GM10248 (cell line): ENCODE measurements at places on chromosomes 2 and 18.

- no peak for DNase-seq
Observed at GRCh38 chr2:68163641-68164040, 6.0 kb downstream of the PNO1 start.

GRCh38 chr2:16584824-16585540 is 80.7 kb downstream of the CYRIA start:
- no peak for DNase-seq

DNA sequence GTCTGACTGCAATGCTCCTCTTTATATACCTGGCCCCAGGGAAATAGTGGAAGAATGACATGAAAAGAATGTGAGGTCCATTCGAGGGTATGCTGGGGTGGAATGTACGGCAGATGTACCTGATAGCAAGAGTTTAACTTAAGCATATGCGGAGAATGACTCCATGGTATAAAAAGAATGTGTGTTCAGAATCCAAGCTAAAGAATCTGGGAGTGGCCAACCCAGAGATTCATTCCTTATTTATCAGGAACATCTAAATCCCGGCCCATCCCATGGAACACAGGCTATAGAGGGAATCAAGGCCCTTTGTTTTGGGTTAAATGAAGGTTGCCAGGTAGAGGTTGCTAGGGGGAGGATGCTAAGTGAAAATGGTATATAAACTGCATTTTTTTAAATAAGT is 150.0 kb downstream of the ZNF385B start:
- no peak for DNase-seq

DNA sequence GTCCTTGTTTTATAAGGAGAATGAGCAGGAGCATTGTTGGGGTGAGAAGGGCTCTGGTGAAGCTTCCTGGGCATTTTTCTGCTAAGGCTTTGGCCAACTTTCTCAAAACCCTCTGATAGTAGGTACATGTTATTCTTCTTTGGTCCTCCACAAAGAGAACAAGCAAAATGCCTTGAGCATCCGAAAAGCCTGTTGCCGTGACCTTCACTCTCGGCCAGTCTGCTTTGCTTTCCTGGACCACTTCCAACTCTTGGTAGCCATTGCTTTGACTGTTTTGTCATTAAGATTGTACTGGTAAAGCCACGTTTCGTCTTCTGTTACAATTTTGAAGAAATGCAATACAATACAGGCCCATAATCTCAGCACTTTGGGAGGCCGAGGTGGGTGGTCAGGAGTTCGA is 27.4 kb upstream of the ALLC start:
- no peak for DNase-seq

- DNase-seq = no peak
Observed at GRCh38 chr2:159053161-159054031, 85.0 kb downstream of the TANC1 start.

- DNase-seq = no peak
Observed at GRCh38 chr2:149507974-149508373, 79.6 kb downstream of the MMADHC start.

DNA sequence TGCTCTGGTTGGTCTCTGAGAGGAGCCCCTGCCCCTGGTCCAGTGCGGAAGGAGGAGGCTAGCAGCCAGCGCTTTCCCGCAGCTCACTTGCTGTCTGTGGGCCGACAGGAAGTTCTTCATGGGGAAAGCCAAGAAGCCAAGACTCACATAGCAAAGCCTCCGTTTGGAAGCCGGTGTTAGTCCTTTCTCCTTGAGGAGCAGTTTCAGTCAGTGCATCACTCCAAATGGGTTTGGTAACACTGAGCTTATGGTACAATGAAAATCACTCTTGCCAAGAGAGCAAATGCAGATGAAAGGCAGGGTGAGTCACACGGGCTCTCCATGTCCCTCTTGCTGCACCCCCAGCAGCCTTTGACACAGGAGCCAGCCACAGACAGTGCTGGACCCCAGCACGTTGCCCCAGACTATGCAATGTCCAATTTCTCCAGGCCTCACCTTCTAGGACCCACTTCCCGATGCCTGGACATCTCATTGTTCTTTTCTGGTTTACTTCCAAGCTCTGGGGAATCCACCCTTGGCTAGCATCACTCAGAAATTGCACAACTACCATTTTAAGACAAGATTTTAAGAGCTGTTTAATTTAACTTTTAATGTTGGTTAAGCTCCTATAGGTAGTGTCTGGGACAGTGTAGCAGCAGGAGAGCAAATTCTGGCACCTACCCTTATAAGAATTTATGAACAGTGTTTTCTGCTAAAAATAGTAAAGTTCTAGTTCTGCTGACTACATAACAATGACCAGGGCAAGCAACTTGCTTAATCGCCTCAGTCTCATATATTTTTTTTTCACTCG is 174.9 kb downstream of the ASB1 start:
- no peak for DNase-seq

DNA sequence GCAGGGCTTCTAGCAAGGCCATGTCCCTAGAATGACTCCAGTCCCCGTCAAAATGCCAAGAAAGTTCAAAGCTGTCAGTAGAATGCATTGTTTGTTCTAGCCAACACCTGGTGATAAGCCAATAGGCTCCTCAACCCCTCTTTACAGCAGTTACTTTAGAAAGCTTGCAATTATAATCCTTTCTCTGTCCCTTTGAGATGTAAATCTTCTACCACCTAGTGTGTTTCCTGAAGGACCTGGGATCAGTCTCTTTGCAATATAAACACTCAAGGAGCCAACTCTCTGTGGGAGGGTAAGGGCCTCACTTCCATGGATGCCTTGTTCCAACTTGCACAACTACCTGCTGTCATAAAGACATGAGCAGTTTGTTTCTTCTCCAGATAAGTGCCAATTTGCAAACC is 301.8 kb downstream of the NBAS start:
- DNase-seq = no peak

- DNase-seq = no peak
Observed at GRCh38 chr18:76351961-76352581, 143.0 kb downstream of the ZNF516 start.

DNA sequence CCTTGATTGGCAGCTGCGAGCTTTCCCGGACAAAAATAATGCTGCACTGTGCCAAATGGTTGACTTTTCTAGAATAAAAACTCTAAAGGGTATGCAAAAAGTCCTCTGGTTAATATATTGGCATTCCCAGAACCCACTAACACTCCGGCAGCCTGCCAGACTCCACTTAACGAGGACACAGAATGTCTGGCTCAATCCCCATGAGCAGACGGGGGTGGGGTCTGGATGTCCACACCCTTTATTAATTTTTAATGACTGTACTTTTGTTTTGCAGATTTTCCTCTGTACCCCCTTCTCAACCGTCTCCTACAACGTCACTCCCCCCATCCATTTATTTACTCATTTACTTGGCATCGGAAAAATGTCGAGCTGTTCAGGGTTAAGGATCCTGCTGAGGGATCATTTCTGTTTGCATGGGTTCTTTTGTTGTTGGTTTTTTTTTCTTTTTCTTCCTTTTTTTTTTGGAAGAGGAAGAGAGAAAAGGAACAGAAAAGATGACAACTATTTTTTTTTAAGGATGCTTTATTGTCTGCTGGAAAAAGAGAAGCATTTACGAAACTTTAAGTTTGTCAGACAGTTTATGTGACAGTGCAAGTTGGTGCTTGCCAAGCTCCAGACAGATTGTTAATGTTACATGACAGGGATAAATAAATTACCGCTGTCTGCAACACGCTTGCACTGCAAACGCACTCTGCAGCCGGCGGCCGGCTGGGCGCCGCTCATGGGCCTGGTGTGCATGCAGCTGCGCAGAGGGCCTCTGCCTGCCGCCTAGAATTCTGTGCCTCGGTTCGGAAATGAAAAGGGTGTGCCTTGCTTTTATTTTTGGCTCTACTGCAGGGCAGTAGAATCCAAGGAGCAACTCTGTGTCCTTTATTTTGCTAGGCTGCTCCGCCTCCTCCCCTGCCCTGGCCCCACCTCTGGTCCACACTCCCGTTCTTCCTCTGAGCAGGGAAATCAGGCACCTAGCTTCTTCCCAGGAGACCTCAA is 3.6 kb downstream of the LDLRAD4 start:
- DNase-seq = no peak

DNA sequence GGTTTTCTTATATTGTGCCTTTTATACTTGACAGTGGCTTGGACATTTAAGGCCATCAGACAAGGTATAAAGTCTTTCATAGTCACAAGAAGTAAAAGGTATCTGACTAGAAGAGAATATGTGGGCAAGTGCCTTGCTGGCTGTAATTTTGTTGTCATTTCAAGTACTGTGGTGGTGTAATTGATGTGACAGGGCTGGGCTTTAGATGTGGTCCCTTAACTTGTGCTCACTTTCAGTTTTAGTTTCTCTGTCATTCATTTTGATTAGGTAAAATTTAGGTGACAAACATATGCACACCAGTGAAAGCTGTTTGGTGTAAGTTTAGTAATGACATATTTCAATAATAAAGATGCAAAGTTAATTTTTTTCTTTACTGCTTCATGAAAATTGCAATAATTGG is 31.2 kb upstream of the TBR1 start:
- DNase-seq = no peak

- DNase-seq = no peak
Observed at GRCh38 chr2:233131936-233132720, 72.0 kb downstream of the INPP5D start.

- DNase-seq = no peak
Observed at GRCh38 chr18:77373730-77374445, 124.2 kb downstream of the GALR1 start.

DNA sequence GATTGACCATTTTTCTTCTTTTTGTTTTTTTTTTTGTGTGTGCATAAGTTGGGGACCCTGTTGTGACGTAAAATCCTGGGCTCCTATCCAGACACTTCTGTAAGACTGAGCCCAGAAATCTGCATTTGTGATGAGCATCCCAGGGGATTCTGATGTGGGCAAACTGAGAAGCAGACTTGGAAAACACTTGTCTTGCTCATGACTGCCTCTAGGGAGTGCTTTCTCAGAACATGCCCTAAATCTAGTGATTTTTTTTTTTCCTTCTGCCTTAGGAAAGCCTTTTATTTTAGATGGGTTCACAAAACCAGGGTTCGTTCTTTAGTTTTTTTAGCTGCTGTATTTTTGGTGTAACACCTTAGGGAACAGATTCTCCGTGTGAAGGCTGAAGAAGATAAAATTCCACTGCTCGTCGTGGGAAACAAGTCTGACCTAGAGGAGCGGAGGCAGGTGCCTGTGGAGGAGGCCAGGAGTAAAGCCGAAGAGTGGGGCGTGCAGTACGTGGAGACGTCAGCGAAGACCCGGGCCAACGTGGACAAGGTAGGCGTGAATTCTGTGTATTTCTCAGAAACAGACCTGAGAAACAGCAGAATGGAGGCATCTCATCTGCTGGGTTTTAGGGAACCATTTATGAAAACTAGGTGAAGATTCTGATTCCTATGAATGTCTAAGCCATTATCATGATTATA is 36.7 kb downstream of the RALB start:
- no peak for DNase-seq

DNA sequence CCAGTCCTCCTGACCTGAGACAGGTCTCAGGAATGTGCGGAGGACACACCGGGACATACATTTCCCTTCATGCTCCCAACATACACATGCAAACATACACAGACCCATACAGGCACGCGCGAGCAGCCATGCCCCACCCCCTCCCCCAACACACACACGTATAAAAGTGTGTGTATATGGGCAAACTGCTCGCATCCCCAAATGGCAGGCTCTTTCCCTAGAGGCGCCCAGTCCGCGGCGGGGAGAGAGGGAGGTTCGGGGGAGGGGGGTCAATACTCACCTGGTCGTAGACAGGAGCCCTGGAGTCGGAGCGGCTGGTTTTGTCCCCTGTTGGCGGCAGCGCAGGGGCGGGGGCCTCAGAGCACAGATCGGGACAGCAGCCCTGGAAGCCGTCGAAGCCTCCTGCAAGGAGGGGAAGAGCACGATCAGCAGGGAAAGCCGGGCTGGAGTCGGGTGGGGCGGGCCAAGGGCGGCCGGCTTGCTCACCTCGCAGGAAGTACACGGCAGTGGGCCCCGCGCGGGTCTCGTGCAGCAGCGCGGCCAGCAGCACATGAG is 682 bp downstream of the DUSP2 start:
- DNase-seq = no peak

- DNase-seq = no peak
Observed at GRCh38 chr2:24984912-24985311, 13.2 kb upstream of the DNAJC27 start.

- no peak for DNase-seq
Observed at GRCh38 chr2:177909962-177910361, 162.6 kb downstream of the PDE11A start.

DNA sequence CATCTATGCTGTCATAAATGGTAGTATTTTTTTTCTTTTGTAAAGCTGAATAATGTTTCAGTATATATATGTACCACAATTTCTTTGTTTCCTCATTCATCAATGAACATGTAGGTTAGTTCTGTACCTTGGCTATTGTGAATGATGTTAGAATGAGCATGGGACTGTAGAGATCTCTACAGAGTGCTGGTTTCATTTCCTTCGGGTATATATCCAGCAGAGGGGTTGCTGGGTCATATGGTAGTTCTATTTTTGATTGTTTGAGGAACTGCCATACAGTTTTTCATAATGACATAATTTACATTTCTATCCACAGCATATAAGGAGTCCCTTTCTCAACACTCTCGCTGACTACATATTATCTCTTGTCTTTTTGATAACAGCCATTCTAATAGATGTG is 243.5 kb downstream of the CDH7 start:
- DNase-seq = no peak

GRCh38 chr18:21916594-21916993 is 176.0 kb downstream of the MIB1 start:
- DNase-seq = no peak

GRCh38 chr2:227610123-227610522 is 4.5 kb downstream of the SCYGR3 start:
- DNase-seq = no peak

DNA sequence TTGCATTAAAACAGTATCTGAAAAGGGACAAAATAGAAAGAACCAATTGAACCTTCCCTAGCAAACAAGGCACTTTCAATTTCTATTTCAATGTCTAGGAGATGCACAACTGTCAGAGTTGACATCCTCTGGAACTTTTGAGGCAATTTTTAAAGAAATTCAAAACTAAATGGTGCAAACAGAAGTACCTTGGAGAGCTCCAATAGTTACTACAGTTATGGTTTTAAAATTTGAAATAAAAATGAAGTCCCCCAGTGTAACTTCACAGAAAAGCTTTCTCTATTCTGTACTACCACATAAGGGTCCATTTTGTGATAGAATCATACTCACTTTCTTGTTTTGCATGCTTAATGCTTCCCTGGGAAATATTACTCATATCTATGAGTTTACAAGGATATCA is 162.1 kb downstream of the KCNH7 start:
- no peak for DNase-seq

DNA sequence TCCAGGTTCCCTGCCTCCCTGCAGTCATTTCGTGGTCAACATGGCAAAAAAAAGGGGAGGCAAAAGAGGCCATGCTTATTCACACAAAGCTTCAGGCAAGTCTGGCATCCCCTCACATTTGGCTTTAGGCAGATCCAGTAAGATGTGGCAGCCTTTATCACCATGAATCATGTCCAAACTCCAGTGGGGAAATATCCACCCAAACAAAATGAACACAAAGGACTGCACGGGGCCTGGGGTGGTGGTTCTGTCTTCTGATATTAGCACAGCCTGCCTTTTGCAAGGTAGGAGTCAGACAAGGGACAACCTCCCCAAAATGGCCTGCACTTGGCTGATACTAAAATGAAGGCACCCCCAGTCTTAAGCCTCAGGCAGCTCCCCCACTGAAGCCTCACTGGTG is 129.9 kb downstream of the ZBTB7C start:
- DNase-seq = no peak

GRCh38 chr2:219603771-219604170 is 6.1 kb downstream of the STK11IP start:
- no peak for DNase-seq
